Astrocyte of the hippocampus (primary cell): ENCODE measurements at places on chromosomes 5 and 9.

DNA sequence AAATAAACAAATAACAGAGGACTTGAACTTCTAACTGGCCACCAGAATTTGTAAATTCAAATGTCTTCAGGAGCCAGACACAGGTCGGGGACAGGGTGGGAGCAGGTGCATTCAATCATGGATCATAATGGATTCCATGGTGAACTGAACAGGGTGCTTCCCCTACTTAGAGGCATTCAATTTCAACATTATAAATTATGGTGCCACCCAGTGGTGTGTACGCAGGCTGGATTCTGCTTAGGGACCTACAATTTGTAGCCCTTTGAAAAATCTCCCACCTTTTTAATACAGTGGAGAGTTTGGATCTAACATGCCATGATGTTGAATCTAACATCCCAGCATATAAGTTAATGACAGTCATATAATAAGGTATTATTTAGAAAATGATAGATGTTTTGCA lies 22.3 kb downstream of the KLF9 start:
- no peak for DNase-seq

GRCh38 chr9:69981686-69982445 lies 61.8 kb upstream of the MAMDC2 start:
- DNase-seq = peak; percentile 54

DNA sequence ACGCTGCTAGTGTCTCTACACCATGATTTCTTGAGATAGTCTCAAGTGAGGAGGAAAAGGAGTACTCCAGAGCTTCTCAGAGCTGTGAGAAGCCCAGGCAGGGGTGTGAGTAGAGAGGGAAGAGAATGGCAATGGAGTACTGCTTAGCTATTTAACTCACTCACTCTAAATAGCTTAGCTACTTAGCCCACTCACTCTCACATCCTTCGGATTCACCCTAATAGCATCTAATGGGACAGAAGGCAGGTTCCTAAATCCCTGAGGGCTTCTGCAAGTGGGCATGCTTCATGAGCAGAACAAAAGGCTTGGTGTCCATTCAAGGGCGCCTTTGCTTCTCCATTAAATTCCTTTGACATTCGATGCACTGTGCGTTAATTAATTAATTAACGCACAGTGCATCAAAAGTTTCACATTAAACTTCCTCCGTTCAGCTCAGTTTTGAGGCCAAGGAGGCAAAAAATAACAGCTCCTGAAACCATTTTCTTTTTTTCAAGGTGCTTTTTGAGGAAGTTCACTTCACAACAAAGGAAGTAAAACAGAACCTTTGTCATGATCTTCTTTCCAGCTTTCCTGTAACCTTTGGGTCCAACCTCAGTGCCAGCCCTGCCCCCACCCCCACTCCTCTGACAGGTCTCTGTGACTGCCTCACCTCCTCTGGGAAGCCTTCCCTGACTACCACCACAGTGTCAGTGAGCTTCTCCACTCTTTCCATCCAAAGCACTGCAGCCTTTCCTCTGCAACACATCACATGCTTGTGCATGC lies 294.0 kb downstream of the SEC61B start:
- DNase-seq = no peak

- peak; percentile 7 for DNase-seq
Measured at GRCh38 chr9:76980566-76980965, 38.9 kb upstream of the FOXB2 start.

DNA sequence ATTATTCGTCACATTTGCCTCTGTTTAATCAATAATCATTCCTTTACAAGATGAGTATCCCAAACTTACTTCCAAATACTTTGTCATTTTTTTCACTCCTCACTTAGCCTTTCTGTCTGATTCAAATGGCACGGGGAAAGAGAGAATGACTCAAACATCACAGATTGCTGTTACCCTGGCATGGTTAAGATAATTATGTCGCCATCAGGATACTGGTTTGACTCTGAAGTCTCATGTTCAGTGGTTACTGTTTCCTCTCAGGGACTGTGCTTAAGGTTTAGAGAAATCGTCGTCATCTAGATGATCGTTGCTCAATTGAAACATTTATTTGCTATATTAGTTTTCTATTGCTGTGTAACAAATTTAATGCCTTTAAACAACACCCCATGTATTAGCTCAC lies 45.2 kb upstream of the RAD23B start:
- no peak for DNase-seq

- DNase-seq = no peak
Measured at GRCh38 chr5:135167634-135168033, 133.6 kb upstream of the PITX1 start.

DNA sequence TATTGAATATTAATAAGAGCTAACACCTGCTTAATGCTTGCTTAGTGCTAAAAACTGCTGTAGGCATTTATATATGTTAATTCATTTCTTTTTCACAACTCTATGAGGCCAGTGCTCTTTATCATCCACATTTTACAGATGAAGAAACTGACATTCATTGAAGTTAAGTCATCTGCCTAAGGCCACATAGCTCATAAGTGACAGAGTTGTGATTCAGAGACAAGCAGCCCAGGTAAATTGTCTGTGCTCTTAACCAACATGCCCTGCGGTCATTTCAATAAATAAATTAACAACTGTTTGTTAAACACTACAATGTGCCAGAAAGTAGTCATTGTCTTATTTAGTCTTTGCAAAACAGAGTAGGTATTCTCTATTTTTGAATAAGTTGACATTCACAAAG lies 1354.4 kb upstream of the C9orf72 start:
- no peak for DNase-seq

GRCh38 chr5:98258939-98259338 lies 514.5 kb upstream of the RGMB start:
- no peak for DNase-seq

DNA sequence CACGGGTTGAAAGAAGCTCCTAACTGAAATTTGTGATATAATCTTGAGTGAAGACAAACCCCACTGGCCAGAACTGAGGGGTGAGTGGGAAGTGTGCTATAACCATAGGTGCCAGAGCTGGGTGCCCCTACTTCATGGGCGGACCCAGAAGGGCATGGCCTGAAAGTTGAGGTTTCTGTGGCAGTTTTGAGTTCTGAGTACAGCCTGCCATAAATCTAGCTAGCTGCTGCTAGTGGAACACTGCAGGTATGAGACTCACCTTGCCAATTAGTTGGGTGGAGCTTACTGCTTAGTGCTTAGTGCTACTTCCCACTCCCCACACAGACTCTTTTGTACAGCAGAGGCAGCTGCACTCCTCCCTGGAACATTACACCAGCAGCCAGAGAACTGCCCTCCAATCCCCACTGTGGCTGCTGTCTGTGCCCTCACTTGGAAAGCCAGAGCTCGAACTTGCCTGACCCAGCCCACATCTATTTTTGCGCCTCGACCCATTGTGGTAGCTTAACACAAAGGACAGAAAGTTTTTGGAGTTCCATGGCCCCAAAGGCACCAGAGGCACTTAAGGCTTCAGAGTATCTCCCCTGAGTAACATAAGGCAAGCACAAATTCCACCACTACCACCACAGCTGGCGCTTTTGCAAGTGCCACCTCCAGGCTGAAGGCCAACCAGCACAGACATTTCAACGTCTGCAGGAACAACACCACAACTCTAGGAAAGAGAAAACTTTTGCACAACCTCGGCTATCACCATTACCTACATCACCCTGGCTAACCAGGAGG lies 27.1 kb upstream of the PTGER4 start:
- DNase-seq = no peak

GRCh38 chr5:157282150-157282549 lies 16.2 kb downstream of the CYFIP2 start:
- no peak for DNase-seq

DNA sequence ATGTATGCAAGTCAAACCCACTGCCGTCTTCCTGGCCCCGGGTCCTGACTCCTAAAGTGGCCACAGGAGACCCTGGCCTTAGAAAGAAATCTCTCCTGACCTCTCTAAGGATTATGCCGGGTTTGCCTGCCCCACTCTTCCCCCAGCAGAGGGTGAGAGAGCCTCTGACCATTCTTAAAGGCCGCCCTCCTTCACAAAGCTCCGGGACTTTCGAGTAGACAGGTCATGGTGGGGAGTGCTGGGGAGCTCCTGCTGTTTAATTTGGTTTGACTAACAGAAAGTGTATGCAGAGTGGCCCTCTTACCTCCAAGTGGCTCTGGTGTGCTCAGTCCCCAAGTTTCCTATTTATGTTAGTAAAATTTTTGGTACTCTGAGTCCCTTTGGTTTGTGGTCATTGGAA lies 111.8 kb downstream of the LRRC70 start:
- DNase-seq = no peak

DNA sequence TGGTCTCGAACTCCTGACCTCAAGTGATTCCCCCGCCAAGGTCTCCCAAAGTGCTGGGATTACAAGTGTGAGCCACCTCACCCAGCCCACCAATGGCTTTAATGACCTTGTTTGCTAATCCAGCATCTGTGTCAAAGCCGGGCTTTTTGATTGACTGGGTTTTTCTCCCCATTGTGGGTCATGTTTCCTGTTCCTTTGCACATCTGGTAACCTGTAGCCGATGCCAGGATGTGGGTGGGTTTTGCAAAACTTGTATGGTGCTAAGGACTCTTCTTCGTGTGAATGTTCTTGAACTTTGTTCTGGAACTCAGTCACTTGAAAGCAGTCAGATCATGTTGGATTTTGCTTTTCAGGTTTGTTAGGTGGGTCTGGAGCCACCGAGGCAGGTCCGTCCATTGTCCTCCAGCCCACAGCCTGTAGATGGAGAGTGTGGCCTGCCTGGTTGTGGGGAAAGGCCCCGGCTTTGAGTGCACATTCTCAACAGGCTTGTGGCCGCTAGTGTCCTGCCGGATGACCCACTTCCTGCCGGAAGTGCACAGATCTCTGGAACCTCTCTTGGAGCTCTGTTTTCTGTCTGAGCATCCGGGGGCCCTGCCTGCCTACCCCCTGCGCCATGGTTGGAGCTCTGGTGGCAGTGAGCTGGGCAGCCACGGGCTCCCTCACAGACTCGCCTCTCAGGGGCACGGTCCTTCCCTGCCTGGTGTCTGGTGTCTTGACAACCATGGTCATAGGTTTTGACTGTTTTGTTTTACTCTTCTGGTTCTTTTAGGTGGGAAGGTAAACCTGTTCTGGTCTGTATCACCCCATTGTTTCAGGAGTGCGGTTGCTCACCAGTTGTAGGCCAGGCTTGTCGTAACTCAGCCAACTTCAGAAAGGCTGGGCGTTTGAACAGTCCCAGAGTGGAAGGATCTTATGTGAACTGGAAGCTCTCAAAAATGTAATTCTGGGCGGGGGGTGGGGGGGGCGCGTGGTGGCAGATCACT lies 69.6 kb upstream of the CACNA1B start:
- no peak for DNase-seq

- no peak for DNase-seq
Measured at GRCh38 chr5:119275601-119276173, 80.1 kb upstream of the TNFAIP8 start.

DNA sequence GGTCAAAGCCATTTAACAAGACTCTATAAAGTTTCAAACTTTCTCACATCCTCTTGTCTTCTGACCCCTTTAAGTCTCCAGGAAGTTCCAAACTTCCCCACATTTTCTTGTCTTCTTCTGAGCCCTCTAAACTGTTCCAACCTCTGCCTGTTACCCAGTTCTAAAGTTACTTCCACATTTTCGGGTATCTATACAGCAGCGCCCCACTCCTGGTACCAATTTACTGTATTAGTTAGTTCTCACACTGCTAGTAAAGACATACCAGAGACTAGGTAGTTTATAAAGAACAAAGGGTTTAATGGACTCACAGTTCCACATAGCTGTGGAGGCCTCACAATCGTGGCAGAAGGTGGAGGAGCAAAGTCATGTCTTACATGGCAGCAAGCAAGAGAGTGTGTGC lies 23.3 kb upstream of the PRLR start:
- DNase-seq = no peak

DNA sequence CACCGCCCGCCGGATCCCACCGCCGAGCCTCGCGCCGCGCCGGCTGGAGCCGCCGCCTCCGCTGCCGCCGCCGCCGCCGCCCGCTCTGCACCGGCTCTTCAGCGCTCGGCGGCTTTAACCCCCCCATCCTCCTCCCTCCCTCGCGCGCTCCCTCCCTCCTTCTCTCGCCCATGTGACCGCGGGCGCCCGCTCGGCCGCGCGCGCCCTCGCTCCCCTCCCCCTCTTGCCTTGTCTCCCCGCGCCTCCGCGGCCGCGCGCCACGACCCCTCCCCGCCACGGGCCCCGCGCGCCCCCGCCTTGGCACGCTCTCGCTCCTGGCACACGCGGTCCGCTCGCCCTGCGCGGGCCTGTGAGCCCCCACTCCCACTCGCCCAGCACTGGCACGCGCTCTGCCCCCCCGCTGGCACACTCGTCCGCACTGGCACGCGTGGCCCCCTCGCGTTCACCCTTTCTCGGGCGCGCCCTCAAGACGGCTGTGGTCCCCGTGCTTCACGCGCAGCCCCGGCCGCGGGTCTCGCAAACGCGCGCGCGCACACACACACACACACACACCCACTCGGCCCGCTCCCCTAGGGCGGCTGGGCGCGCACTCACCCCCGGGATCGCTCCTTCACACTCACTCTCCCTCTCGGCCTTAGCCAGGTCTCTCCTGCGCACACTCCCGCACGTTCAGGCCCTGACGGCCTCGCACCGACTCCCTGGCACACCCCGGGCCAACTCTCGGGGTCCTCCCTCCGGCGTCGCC lies at the start of gene CNTFR:
CNTFR (minus strand) TSS at position 89 of the 745 bp plus-strand sequence. CDS start 20,743 bp downstream, outside the sequence.
- peak; percentile 64 for DNase-seq

DNA sequence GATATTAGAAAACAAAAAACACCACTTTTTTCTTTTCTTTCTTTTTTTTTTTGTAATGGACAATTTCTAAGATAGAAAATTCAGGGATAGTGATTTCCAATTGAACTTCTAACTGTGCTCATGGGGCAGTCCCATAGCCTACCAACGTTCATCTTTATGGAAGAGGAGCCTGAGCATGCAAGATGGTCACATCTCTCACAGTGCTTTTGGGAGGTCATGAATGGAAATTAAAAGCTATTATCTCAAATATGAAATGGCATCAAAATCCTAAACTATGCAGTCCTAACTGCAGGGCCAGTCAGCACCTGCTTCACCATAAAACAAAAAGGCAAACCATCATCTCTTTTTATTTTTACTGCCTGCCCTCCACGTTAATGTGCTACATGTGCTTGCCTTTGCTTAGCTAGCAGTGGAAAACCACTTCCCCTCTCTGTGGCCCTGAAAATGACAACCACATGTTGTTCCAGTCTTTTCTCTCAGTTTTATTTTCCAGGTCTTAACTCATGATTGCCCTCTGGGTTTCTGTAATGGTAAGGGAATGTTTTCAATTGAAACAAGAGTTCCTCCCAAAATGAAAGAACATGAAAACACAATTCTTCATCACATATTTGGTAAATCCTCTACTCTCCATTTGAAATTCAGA lies 16.7 kb downstream of the IFNB1 start:
- peak; percentile 15 for DNase-seq

- DNase-seq = no peak
Measured at GRCh38 chr5:94977437-94977836, 307.5 kb downstream of the MCTP1 start.

DNA sequence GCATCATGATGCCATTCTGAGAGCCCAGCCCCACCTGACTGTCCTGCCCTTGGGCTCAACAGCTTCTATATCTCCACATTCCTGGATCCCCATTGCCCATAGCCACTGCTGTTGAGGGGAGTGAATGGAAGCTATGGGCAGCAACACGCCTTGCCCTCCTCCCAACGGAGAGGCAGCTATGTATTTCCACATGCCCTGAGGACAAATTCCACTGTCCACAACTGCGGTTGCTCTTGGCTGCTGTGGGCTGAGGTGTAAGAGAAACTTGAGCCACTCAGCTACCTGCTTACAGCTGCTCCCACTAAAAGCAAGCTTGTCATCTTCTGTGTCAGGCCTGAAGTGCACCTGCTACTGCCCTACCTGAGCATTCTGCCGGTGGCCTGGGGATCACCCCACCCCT lies 222.9 kb downstream of the PSAT1 start:
- DNase-seq = no peak
